ENCODE measurements at places on chromosomes 7 and 10.

GRCh38 chr10:27041196-27041595 lies 59.1 kb downstream of the ANKRD26 start:
- no peak for DNase-seq

GRCh38 chr10:97046456-97047082 lies 139.2 kb downstream of the SLIT1 start:
- no peak for DNase-seq

DNA sequence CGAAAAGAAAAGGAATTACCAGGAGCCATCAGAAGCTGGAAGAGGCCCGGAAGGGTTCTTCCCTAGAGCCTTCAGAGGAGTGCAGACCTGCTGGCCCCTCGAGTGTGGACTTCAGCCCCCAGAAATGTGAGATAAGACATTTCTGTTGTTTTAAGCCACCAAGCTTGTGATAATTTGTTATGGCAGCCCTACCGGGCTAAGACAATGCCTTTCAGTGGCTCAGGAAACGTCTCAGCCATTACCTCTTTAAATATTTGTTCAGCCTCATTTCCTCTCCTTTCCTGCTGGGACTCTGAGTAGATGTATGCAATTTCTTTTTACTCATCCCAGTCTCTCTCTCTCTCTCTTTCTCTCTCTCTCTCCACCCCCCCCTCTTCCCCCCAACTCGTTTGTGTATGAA lies 174.7 kb upstream of the GRB10 start:
- no peak for DNase-seq

- no peak for DNase-seq
These were observed 68.6 kb upstream of the CACUL1 start for GRCh38 chr10:118823256-118823907.

GRCh38 chr10:2119316-2119715 lies 382.0 kb upstream of the ADARB2 start:
- DNase-seq: no peak

- DNase-seq: no peak
These were observed 34.8 kb downstream of the HIF1AN start for GRCh38 chr10:100570506-100570905.

- DNase-seq: no peak
These were observed 94.3 kb downstream of the THSD7A start for GRCh38 chr7:11737723-11738122.

- DNase-seq: no peak
These were observed 56.3 kb downstream of the SFMBT2 start for GRCh38 chr10:7354330-7355047.

- no peak for DNase-seq
These were observed 272.0 kb downstream of the POU6F2 start for GRCh38 chr7:39249635-39250152.

- no peak for DNase-seq
These were observed 71.7 kb downstream of the SH3PXD2A start for GRCh38 chr10:103783681-103784080.
